HuH-7 (cell line): ENCODE measurements at places on chromosomes 5 and 9.

DNA sequence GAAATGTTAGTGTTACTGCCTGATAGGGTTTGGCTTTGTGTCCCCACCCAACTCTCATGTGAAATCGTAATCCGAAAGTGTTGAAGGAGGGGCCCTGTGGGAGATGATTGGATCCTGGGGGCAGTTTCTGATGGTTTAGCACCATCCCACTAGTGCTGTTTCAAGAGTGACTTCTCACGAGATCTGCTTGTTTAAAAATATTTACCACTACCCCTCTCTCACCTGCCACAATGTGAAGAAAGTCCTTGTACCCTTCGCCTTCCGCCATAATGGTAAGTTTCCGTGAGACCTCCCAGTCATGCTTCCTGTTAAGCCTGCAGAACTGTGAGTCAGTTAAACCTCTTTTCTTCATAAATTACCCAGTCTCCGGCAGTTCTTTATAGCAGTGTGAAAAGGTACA is 2.6 kb upstream of the RFX3 start:
- DNase-seq, result no peak

- DNase-seq, result no peak
Measured at GRCh38 chr9:135002802-135003201, 84.7 kb upstream of the OLFM1 start.

- no peak for DNase-seq
Measured at GRCh38 chr9:69759021-69759420, 790 bp downstream of the PTAR1 start.

- DNase-seq, result no peak
Measured at GRCh38 chr5:109553846-109554245, 135.9 kb upstream of the MAN2A1 start.

GRCh38 chr5:103621548-103621930 is 59.0 kb upstream of the NUDT12 start:
- no peak for DNase-seq

DNA sequence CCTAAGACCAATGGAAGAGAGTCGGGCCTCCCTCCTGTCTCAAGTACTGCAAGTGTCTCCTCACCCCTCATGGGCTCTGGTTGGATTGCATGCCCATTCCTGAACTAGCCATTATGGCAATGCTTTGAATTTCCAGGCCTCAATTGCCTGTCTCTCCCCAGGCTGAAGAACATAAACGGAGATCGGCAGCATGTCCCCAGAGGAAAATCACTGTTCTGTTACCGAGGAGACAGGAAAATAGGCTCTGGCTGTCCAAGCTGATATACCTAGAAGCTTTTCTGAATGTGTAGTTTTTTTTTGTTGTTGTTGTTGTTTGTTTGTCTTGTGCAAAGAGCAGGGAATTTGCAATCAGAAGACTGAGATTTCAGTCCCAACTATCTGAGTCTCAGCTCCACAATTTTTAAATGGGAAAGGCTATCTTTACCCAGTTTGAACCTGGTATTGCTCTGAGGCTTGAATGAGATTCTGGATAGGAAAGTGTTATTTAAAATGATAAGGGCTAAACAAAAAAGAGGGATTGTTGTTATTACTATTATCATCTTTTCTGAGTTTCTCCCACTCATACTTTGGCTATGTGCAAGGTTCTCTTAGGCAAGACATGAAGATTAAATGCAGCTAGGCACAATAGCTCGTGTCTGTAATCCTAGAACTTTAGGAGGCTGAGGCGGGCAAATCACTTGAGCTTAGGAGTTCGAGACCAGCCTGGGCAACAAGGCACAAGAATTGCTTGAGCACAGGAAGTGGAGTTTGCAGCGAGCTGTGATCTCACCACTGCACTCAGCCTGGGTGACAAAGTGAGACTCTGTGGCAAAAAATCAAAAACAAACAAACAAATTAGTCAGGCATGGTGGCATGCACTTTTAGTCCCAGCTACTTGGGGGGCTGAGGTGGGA is 77.2 kb upstream of the KLF9 start:
- no peak for DNase-seq

DNA sequence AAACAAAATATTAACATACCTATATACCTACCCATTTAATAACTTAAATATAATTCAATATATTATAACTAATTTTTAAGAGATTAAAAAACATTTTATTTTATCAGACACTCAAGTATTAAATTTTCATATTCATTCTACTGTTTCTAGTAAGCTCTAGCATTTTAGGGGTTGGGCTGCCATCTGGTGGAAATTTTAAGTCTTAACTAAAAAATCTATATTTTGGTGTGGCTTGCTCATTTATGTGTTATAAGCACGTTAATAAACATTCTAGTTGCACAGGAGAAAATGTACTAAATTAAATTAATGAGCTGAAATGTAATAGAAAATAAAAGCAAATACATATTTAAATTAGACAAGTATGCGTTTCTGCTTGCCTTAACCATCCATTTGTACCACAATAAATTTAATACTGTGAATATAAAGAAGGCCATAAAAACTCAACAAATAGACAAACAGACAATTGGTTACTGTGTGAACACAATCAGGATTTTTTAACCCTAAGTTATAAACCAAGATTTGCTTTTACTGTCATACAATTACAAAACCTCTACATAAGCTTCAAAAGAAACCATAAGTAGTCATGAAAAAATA is 1728.3 kb upstream of the CDH9 start:
- DNase-seq, result no peak

DNA sequence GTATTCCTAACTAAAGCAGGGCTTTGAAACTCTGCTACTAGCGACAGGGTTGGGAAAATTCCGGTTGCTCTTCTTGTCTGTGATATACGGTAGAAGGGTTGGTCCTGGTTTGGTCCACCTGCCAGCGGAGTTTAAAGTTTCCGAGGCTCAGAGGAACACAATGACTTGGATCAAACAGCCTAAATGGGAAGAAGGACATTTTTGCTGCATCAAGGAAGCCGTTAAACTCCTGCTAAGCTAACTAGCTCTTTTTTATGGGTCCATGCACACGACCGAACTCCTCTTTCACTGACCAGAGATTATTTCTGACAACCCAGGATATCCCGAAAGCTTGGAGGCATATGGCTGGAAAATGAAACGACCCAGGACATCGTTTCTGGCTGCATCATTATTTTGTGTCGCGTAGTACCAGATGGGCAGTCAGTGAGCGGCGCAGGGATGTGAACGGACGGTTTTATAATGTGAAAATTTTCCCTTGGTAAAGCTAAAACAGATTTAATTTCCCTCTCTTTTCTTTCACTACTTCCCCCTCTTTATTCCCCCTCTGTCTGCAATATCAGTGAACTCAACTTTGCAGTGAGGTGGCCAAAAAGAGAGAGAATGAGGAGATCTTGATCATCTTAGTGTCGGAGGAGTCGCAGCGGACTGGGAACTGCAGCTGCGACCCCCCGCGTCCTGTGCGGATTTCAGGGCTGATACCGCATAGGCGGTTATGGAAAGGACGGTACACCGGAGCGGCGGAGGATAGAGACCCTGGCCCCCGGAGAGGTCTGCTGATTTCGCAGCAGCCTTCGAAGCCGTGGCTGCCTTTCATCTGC is at the start of gene LURAP1L:
TSS of gene LURAP1L (plus strand) at position 160 of the 818 bp plus-strand sequence. CDS start 696 bp downstream, outside the sequence.
- peak; percentile 53 for DNase-seq

GRCh38 chr9:88753691-88754367 is 218.9 kb downstream of the NXNL2 start:
- DNase-seq, result no peak

- no peak for DNase-seq
Measured at GRCh38 chr9:127390248-127390545, 6.8 kb upstream of the SLC2A8 start.

DNA sequence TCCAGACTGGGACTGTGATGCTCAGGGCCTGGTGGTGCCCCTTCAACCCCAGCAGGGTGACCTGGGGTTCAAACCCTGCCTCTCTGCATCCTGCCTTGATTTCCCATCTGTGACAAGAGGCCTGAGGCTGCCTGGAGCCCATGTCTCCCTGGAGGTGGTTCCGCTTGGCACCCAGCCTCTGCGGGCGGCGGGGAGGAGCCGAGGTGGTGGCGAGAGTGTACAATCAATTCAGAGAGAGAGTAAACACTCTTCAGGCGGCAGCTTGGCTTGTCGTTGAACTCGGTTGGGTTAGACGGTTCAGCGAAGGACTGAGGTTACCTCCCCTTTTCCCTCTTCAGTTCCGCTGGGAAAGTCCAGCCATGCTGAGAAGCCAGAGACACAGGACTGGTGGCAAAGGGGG is 39.3 kb downstream of the NTNG2 start:
- DNase-seq, result no peak

DNA sequence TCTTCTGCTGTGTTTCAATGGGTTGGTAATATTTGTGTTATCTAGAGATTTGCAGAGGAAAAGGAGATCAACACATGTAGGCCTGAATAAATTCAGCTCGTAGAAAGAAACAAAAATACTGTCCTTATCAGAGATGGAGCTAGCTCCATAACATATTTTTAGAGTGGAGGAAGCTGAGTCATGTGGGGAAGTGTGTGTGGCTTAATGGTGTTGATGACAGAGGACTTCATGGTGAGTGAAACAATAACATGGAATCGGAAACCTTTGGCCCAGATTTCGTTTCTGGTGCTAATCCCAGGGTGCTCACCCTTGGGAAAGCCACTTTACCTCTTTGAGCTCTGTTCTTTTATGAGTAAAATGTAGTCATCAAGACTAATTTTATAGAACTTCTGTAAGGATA is 825.0 kb downstream of the TLR4 start:
- no peak for DNase-seq

GRCh38 chr9:114899995-114900394 is 30.4 kb downstream of the TNFSF8 start:
- no peak for DNase-seq

DNA sequence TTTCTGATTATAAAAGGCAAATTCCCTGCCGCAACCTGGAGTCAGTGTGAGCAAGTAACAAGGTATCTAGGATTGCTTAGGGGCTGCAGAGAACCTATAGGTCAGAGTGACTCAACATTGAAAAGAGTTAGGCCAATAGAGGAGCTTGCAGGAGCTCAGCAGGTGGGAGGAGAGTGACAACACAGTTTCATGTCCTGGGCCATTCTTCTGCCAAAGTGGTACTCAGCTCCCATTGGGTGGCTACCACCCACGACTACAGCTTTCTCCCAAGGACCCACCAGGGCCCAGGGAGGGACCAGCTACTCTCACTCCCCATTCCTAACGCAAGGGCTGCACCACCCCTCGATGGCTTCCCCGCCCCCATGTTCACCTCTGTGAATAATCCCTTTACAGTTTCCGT is 86.7 kb upstream of the SPATA31C2 start:
- no peak for DNase-seq

- DNase-seq, result no peak
Measured at GRCh38 chr9:113798062-113799030, 77.8 kb upstream of the ZNF618 start.

DNA sequence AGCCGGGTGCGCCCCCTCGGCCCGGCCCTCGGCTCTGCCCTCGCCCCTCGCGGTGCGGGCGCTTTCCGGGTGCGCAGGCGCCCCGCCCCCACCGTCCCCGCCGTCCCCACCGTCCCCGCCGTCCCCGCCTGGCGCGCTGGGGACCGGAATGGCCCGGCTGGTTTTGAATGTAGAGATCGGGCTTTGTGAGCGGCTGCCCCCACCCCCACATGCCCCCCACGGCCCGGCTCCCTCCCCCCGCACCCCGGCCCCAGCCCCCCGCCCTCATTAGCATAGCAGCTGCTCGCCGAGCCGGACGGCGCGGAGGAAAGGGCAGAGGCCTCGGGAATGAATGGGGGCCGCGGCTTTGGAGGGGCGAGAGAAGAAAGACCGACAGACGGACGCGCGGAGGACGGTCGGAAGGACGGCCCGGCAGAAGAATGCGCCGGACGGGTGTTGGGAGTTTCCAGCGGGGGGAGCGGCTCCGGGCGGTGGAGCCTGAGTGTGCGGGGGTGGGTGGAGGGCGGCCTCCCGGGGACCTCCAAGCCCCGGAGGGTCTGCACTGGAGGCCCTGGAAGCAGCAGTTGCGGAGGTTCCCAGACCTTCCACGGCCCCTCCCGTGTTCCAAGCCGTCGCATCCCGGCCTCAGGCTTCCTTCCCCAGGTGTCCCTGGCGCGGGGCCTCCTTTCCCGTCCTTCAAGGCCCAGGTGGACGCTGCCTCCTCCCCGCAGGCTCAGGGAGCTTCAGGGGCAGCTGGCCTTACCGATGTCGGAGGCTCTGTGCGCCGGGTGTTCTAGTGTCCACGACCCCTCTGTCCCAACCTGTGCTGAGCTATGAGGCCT is 6.0 kb downstream of the NRARP start:
- DNase-seq, result no peak
